ENCODE measurements at places on chromosomes 3 and 15. TPM values are rescaled to one million over a fixed set of nuclear protein-coding genes. Genes with fewer than 3 reads are reported as not detected.

- no peak for DNase-seq
Measured at GRCh38 chr3:173911446-173911845, 513.9 kb downstream of the NLGN1 start.

The NUDT16 gene
- 3.7 TPM for total RNA-seq

DNA sequence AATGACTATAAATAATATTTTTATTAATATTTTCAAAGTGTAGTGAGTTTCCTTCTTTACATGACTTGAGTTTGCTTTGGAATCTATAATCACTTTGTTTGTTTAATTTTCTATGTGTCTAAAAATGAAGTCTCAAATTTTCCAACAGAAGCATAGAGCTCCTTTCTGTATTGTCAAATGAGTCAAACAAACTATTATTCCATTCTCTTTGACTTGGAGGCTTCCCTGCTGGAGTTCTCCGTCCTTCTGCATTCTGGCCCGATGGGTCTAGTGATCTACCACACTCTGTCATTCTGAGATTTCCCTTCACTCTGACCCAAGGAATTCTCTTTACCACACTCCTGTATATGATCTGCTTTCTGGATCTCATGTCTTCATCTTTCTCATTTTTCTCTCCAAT is 30.1 kb downstream of the POLR2M start:
- DNase-seq: no peak

The PAQR5 gene
- total RNA-seq: 0.14 TPM

The ZDHHC19 gene
- 0.19 TPM for total RNA-seq

DNA sequence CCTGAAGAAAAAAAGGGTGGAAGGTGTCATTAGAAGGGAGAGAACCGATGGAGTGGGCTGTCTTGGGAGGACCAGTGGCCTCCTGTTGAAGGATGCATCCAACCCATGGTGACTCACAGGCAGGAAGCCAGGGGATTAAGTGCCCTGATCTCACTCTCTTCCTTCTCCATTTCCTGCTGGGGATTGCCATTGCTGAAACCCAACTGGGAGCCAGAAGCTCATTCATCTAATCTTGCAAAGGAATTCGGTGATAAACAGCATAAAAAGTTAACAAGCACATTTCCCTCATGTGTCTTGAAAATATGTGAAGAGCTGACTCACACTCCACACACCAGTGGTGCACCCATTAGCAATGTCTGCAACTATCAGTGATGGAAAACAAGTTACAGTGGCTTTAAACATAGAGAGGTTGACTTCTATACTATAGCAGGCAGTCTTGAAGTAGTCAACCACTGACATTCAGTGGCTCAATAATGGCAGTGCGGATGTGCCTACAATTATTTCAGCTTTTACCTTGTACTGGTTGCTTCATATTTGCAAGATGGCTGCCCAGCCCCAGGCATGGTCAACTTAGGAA is 12.8 kb upstream of the CSRNP1 start:
- DNase-seq: no peak

The CATSPER2 gene
- 0.80 TPM for total RNA-seq

GRCh38 chr3:46395210-46395661 is 11.6 kb downstream of the CCR5AS start:
- no peak for DNase-seq

The ABHD17C gene
- total RNA-seq: 2.0 TPM

The PCNP gene
- total RNA-seq: 52.2 TPM

GRCh38 chr3:56296361-56296760 is 171.9 kb downstream of the ERC2 start:
- DNase-seq: no peak

The MFN1 gene
- total RNA-seq: 32.2 TPM

The ZBED2 gene
- 52.2 TPM for total RNA-seq

- DNase-seq: no peak
Measured at GRCh38 chr3:159761369-159761768, 227.3 kb upstream of the IL12A start.

The SUMF1 gene
- total RNA-seq: 18.6 TPM

DNA sequence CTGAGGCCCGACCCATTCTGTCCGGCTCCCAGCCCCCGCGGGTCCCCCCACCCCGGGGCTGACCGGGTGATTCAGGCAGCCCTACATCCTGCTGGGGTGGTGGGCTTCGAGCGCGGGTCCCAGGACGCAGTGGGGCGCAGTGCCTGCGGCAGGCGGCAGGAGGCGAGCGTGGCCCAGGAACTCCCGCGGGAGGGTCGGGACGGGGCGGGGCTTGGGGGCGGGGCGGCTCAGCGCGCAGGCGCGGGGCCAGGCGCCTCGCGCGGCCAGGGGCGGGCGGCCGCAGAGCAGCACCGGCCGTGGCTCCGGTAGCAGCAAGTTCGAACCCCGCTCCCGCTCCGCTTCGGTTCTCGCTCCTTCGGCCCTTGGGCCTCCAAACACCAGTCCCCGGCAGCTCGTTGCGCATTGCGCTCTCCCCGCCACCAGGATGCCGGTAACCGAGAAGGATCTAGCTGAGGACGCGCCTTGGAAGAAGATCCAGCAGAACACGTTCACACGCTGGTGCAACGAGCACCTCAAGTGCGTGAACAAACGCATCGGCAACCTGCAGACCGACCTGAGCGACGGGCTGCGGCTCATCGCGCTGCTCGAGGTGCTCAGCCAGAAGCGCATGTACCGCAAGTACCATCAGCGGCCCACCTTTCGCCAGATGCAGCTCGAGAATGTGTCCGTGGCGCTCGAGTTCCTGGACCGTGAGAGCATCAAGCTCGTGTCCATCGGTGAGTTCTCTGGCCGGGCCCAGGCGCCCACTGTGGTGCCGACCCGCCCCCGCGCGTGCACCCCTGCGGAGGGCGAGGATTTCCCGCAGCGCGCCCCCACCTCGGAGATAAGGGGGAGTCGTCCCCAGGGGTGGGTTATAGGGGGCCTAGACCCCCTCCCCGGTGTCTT is at the start of gene FLNB:
Gene FLNB (plus strand): TSS at position 282 of the 885 bp plus-strand sequence. CDS start 143 bp downstream, at position 425.
- no peak for DNase-seq

GRCh38 chr3:107643038-107643883 is 120.5 kb downstream of the BBX start:
- DNase-seq: no peak

DNA sequence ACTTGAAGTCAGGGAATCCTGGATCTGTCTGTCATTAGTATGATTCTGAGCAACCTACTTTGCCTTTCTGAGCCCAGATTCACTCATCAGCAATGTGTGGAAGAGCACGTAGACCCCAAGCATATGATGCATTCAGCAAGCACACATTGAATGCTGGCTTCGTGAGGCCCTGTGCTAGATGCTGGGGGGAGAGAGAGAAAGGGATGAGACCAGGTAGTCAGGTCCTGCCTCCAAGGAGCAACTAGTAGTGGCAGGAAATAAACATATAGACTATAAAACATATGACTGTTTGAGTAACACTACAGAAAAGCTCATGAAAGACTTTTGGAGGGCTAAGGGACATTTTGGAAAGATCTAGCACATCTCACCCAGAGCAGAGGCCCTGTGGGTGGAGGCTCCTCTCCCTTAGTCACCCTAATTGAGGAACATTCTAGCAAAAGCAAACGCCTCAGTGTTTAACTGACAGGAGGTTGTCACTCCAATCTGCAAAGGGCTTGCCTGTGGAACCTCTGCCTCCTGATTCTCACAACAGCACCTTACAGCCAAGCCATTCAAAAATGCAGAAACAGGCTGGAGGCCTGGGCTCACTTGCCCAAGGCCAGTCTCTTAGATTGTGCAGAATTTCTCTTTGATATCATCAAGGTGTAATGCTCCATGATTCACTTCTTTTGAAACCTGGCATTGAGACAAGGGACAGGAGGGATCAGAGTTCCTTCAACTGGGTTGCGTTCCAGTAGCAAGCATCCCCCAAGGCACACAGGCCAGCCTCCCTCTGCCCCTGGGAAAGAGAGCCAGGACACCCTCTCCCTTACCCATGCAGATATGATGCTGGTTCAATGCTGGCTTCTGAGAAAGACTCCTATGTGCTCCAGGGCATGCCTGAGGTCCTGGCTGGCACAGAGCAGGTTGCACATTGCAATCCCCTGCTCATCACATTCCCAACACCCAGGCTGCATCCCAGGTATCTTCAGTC is 26.1 kb downstream of the STARD5 start:
- DNase-seq: no peak

DNA sequence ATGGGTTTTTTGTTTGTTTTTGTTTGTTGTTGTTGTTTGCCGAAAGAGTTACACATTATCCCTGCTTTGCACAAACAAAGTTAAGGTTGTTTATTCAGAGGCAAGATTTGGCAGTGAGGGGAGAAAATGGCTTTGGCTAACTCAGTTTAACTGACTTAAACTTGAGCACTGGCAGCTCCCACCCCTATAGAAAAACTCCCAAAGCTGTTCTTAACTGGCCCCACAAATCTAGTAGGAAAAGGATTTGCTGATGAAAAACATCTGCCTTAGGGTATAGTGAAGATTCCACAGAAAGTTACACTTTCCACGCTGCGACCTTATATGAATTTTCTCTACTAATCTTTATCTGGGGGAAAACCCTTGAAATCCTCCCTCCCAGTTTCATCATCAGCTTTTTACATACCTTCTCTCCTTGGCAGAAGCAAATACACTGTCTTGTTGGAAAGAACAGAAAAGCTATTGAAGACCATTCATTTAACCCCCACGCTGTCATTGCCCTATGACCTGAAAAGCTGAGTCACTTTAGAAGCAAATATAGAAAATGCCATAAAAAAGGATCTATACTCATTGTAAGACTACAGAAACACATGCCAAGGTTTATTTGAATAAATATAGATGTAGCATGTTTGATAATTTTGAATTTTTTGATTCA is 551.7 kb downstream of the NR2F2 start:
- no peak for DNase-seq

DNA sequence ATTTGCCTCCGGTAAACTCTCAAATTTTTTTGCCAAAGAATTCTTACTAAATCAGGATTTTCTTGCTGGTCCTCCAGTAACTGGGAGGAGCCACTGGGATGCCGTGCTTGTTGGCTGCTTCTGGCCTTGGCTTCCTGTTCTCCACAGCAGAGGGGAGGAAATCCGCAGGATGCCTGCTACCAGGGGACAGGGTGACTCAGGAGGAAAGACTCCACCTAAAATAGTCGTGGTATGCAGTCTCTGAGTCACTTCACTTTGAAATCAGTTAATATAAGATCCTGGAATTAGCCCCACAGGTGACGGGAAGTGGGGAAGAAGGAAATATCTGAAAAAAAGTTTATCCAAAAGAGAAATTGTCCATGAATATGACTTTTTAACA is 6.5 kb upstream of the TM4SF18 start:
- DNase-seq: no peak

The NOX5 gene
- 0.19 TPM for total RNA-seq

The CD86 gene
- 13.8 TPM for total RNA-seq

The P2RY1 gene
- 2.6 TPM for total RNA-seq

GRCh38 chr15:40085266-40085665 is 23.4 kb downstream of the BMF start:
- DNase-seq: no peak

The GPR160 gene
- 7.7 TPM for total RNA-seq

The GOLGA6L10 gene
- total RNA-seq: 0.47 TPM

- no peak for DNase-seq
Measured at GRCh38 chr15:50098545-50098944, 20.5 kb downstream of the ATP8B4 start.

- no peak for DNase-seq
Measured at GRCh38 chr3:67076607-67077006, 78.5 kb downstream of the KBTBD8 start.

The ONECUT1 gene
- not detected for total RNA-seq

GRCh38 chr15:90986790-90987507 is 7.4 kb downstream of the PRC1 start:
- DNase-seq: no peak

GRCh38 chr3:184982076-184982475 is 170.1 kb downstream of the VPS8 start:
- DNase-seq: no peak

The CCR3 gene
- total RNA-seq: 0.33 TPM

All from thymus (tissue), 14 donors.